ENCODE measurements at places on chromosomes 5 and 9.

GRCh38 chr9:94112716-94113465 lies 28.6 kb downstream of the PTPDC1 start:
- no peak for DNase-seq

DNA sequence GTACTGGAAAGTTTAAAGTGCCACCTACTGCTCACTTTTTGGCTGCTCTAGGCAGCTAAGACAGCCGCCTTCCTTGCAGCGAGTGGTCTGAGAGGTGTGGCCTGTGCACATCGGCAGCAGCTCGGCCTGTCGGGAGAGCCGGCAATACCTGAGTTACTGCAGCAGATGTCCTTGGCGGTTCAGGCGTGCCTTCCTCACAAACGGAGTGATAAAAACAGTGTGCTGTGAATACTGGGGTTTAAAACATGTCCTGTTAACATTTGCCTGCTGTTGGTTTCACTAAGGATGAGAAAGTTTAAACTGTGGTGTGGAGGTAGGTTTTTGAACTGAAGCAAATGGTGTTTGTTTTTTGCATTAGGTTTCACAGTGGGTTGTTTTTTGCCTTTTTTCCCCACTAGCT lies 12.9 kb downstream of the TRAF2 start:
- no peak for DNase-seq

- no peak for DNase-seq
These were observed 4.3 kb downstream of the SPIN1 start for GRCh38 chr9:88392549-88392948.

GRCh38 chr9:36276254-36276653 lies 18.0 kb upstream of the GNE start:
- no peak for DNase-seq

DNA sequence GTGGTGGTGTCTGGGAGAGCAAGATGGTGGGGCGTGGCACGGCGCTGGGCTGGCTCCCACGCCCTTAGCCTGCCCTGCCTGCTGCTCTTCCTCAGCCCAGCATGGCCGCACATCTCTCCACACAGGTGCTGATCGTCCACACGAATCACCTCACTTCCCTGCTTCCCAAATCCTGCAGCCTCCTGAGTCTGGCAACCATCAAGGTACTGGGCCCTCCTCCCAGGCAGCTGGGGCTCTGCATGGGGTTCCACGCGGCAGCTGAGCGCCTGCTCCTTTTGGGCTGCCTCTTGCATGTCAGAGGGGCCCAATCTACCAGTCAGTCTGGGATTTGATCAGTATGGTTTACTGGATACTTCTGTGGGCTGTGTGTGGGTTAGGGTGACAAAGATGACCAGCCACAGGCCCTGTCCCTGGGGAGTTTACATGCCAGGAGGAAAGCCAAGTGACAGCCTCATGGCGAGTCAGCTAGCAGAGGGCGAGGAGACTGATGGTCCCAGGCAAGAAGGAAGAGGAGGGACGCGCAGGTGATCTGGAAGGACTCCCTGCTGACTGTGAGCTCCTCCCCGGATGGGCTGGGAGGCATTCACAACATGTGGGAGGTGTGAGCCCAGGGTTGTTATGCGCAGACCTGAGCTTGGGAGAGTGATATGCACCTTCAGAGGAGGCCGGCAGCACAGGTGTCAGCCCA lies 6.0 kb downstream of the LRSAM1 start:
- no peak for DNase-seq

DNA sequence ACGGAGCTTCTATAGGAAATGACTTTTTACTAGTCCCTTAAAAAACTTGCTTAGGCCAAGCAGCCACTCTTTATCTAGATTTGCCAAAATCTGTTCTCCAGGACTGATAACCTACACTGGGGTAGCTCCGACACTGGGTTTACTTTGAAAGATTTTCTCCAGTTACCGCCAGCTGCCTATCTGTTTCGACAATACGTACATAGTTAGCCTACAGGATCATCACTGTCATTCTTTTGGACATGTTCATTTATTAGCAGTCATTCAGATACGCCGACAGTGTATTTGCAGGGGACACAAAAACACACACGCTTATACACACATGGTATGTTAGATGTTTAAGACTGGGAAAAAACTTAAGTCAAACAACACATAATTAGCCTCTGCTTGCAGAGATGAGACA lies 225.7 kb downstream of the DCP2 start:
- DNase-seq, result no peak

GRCh38 chr9:135131488-135131887 lies 44.0 kb downstream of the OLFM1 start:
- no peak for DNase-seq

DNA sequence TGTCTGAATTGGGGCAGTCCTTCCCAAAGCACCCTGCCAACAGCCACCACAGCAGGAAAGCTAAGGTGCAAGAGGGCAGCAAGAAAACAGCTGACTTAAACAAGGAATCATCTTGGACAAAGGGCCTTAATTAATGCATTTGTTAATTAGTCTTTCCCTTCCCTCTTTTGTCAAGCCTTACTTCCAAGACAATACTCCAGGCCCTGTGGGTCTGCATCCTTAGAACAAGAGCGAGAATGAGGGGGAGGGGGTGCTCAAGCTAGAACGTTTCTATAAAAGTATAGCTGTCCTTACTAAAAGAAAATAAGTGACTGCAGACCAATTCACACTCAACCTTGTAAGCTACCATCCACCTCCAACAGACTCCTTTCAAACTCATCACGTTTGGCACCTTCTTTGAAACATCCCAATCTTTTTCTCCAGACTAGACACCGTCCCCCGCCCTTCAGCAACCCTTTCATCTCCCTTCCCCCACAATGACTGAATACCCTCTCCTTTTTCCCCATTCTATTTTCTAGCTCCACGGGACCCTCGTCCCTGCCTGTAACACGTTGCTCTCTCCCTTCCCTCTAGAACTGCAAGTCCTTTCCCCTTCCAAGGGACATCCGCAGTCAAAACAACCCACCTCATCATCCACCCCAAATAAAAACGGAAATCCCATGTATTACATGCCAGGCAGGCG lies 85.7 kb upstream of the RNF38 start:
- no peak for DNase-seq

- no peak for DNase-seq
These were observed 158.2 kb upstream of the PPP2R2B start for GRCh38 chr5:147036691-147037245.

DNA sequence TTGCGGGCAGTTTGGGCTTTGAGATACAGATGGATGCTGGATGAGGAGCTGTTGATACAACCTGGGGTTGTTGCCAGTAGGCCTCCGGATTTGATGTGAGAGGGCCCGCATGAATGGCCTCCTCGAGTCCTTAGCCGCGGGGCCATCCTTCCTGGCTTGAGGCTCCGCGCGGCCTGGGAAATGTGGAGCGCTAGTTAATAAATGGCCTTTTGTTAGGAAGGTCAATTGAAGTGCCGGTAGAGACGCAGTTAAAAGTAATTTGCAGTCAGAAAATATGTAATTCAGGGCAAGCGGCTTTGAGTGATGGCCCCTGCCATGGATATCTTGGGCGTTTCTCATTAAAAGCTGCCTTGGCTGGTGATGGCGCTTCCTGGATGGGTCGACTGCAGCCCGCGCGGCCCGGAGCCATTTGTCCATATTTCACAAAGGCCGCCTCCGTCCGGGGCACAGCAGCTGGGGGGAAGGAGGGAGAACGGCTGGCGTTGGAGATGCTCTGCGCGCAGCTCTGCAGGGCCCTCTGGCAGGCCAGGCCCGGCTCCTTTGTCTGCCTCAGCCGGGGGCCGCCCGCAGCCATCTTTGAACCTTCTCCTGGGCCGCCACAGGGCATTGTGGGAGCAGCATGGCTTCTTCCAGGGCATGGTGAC lies 11.2 kb downstream of the MVB12B start:
- DNase-seq, result no peak

GRCh38 chr5:155461304-155461703 lies 447.7 kb downstream of the KIF4B start:
- DNase-seq, result no peak

GRCh38 chr9:100111235-100111634 lies 12.2 kb downstream of the INVS start:
- no peak for DNase-seq

- no peak for DNase-seq
These were observed 670 bp upstream of the FBP1 start for GRCh38 chr9:94639999-94640376.

- no peak for DNase-seq
These were observed 308.9 kb downstream of the TLE4 start for GRCh38 chr9:79880626-79881025.

GRCh38 chr5:103098993-103099392 lies 20.9 kb downstream of the GIN1 start:
- DNase-seq, result no peak

DNA sequence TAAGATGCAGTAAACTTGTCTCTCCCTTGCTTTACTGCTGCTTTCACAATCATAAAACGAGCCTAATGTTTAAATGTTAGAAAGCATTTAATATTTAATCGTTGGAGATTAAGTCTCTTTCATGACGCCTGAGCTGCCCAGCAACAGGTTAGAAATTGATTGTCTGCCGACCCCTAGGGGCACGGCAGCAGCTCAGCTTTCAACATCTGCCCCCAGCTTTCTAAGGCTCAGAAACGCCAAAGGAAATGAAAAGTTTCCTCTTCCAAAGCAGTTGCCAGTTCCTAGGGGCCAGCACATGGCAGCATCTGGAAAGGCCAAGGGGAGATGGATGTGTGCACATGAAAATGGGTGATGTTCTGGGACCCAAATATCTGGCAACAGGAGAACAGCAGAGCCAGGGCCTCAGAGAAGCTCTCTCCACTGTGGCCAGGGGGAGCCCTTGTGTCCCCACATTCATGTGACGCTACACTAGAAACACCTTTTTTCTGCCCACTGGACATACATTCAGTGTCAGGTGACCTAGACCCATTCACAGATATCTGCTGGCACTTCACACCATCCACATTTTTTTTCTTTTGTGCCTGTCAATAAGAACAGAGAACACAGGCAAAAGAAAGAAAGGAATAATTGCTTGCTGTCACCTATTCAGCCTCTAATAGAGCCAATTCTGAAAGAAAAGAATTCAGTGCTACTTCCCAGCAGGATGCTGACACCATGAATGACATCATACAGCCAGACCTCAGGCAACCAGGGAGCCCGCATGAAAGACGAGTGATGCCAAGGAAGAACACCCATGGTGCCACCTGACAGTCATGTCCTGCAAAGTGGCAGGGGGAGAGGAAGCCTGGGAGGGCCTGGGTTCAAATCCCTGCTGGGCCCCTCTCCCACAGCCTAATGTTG lies 205.0 kb upstream of the TAS2R1 start:
- DNase-seq, result no peak

- no peak for DNase-seq
These were observed 171.5 kb downstream of the SSBP2 start for GRCh38 chr5:81579262-81579924.

DNA sequence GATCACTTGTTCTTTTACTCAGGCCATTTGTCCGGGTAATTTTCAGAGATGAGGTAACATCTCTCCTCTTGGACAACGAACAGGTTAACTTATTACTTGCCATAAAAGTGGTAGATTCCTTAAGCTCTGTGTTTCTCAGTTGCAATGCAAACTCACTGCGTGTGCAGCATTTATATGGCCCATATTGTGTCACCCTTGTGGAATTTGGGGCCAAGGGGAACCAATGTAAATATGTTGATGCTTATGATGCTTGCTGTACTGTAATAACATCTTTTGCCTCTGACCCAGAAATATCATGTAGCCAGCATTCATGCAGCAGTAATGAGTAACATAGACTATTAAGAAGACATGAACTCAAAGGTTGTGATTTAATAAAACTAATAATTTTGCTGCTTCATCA lies 175.8 kb downstream of the ADAMTS6 start:
- no peak for DNase-seq

GRCh38 chr9:21037278-21037677 lies 5.8 kb upstream of the HACD4 start:
- DNase-seq, result no peak

DNA sequence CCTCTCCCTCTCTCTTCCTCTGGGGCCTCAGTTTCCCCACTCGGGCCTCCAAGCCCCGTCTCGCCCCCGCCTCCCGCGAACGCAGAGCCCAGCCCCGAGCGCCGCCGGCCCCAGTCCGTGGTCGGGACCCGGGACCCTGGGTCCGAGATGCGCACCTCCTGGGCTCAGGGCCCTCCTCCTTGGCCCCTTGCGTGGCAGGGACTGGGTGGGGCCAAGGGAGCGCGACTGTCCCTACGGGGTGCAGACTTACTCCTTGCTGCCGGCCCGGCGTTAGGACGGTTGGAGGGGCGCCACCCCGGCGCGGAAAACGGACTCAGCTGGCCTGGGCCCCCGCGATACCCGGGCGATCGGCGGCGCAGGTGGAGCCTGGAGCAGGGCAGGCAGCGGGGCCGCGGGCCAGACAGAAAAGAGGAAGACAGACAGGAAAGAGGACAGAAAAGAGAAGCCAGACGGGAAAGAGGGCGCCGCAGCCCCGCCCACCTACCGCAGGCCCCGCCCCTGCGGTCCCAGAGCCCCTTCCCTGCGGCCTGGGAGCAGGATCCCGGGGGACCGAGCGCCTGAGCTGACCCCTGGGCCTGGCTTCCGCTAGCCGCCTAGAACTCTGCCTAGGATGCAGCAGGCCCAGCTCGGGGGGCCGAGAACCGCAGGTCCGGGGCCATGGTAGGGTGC lies at the start of gene GBGT1:
GBGT1 (minus strand) TSS at position 411 of the 669 bp plus-strand sequence. CDS start 1,502 bp downstream, outside the sequence.
- peak; percentile 88 for DNase-seq

DNA sequence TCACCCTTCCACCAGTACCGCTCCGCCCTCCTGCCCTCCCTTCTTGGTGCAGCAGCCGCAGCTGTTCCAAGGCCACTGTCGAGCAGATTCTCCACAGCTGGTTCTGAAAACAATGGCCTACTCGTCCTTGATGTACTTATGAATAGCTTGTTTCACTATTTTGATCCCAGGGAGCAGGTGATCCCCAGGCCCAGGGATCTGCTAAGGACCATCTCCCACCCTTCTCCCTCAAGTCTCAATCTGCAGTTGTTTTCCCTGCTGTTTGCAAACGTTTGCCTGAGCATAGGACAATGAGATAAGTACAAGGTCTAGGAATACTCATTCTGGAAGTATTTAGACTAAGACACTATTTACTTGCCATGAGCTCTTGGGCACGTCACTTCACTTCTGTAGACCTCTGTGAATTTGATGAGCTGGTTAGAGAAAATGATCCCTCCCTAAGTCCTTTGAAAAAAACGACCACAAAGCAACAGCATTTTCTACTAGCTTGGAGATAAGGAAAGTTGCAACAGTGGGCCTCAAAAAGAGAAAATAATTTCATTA lies 1.8 kb downstream of the LURAP1L start:
- no peak for DNase-seq

DNA sequence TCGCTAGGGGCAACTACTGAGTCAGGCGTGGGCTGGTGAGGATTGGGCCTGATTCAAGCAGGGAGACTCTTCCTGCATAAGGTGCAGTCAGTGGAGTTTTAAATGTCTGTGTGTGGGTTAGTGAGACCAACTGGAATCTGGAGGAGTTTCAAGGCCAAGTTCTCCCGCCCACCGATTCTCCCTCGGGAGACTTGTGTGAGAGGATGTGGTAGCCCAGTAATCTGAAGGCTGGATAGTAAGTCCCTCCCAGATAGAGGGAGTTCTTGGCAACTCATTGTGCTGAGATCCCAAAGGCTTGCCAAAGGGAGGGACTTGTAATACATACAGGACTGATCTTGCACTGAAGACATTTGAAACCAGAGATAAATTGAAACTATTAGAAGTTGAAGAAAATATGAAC lies 51.8 kb downstream of the WDR36 start:
- DNase-seq, result no peak

GRCh38 chr9:103364753-103365152 lies 369.6 kb downstream of the CYLC2 start:
- no peak for DNase-seq

- peak; percentile 32 for DNase-seq
These were observed 43.6 kb downstream of the NACC2 start for GRCh38 chr9:136051453-136051836.

GRCh38 chr5:174318578-174318977 lies 273.1 kb downstream of the NSG2 start:
- DNase-seq, result no peak

GRCh38 chr5:168165221-168165914 lies 126.1 kb upstream of the WWC1 start:
- no peak for DNase-seq
